ENCODE measurements at places on chromosomes 13 and 19.

DNA sequence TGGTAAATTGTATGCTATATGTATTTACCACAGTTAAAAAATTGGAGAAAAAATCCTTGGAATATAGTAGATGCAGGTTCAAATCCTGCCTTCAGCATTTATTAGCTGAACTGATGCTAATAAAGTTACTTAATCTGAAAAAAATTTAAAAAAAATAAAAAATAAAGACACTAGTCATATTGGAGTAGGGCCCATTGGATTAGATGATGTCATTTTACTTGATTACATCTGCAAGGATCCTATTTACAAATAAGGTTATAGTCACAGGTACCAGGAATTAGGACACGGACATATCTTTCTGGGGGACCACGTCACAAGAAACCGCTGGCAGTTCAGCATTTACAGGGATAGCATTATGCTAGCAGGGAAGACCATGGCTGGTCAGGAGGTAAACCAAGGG, 6.2 kb downstream of the ZNF555 start:
- DNase-seq, result no peak

DNA sequence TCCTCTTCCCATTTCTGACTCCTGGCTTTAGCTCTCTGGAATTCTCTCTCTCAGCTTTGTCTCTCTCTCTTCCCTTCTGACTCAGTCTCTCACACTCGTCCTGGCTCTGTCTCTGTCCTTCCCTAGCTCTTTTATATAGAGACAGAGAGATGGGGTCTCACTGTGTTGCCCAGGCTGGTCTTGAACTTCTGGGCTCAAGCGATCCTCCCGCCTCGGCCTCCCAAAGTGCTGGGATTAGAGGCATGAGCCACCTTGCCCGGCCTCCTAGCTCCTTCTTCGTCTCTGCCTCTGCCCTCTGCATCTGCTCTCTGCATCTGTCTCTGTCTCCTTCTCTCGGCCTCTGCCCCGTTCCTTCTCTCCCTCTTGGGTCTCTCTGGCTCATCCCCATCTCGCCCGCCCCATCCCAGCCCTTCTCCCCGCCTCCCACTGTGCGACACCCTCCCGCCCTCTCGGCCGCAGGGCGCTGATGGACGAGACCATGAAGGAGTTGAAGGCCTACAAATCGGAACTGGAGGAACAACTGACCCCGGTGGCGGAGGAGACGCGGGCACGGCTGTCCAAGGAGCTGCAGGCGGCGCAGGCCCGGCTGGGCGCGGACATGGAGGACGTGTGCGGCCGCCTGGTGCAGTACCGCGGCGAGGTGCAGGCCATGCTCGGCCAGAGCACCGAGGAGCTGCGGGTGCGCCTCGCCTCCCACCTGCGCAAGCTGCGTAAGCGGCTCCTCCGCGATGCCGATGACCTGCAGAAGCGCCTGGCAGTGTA, 2.7 kb downstream of the APOE start:
- no peak for DNase-seq

DNA sequence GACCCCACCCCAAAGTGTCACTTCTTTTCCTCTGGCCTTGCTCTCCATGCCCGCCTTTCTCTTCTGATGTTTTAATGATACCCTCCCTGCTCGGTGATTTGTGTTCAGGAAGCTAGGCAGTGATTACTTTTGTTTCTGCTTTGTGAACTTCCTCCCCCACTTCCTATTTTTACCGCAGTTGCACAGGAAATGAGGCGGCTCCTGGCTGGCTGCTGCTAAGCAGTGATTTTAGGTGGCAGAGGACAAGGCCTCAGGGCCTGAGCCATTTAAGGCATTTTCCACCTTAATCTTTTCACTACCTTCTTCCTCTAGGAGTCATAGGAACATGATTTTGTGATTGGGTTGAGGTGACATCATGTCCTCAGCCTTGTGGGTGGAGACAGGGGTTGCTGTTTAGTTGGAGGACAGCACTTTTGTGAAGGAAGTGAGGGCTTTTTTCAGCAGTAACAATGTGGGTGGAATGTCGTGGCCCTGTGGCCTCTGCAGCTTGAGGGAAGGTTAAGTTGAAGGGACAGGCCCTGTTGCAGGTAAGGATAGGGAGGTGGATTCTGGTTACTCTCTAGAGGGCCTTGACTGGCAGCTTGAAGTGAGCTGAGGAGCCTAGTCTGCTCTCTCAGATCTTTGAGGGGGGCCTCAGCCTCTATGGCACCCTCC, 15.7 kb downstream of the GARRE1 start:
- DNase-seq, result peak; percentile 92

DNA sequence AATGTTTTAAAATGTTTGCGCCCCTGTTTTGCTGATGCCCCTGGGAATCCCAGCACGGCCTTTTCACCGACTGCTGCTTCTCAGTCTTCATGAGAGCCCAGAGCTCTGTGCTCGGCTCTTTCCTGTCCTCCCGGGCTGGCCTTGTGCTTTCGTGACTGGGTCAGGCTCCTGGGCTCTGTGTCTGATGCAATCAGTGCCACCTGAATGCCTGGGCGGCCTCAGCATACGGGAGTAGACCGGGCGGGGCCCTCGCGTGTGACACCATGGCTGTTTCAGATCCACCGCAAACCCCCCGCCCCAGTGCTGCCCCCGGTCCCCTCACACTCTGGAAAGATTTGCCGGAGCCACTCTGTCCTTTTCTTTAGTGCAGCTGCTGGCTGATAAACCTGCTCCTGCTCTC, 21.4 kb downstream of the PABPC3 start:
- DNase-seq, result no peak

GRCh38 chr13:46015366-46015765, 37.2 kb downstream of the ZC3H13 start:
- DNase-seq, result no peak

DNA sequence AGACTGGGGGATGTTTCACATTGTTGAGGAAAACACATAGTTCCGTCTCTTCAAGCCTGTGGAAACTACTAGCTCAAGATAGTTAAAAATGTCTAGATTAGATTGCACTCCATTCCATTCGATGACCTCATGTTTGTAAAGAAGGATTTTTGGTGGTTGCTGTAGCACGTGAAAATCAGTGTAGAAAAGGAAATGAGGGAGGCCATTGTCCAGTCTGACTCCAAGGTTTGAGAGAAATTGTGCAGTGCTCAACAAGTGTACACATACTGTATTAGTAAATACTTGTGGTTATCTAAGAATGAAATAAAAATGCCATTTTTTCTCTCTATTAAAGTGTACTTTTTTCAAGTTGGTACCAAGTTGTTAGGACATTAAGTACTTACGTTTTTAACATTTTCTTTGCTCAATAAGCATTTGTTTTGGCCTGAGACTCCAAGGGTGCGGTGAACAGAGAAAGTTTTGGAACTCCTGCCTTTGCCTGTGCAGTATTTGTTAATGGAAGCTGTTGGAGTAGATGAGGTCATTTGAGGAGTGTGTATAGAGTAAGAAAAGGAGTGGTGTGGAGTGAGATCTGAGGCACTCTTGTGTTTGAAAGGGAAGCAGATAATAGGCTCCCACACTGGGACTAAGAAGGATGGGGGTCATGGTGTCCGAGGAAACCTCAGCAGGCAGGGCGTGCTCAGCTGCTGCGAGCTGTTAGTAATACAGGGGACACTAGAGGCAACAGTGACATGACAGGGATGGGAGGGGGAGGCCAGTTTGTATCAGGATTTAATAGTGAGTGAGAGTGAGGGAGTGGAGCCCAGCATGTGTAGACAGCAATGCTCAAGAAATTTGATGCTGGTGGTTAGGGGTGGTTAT, 4.4 kb downstream of the WASF3 start:
- DNase-seq, result no peak

GRCh38 chr13:30294004-30294403, 13.3 kb downstream of the KATNAL1 start:
- no peak for DNase-seq

GRCh38 chr13:73366241-73366640, 307.4 kb downstream of the KLF5 start:
- DNase-seq, result no peak

All from stimulated activated naive CD4-positive, alpha-beta T cell (primary cell).